ENCODE measurements at places on chromosomes 13 and 19. TPM values are rescaled to one million over a fixed set of nuclear protein-coding genes. Genes with fewer than 3 reads are reported as not detected.

Gene FAAP24
- 12.0 TPM for total RNA-seq

DNA sequence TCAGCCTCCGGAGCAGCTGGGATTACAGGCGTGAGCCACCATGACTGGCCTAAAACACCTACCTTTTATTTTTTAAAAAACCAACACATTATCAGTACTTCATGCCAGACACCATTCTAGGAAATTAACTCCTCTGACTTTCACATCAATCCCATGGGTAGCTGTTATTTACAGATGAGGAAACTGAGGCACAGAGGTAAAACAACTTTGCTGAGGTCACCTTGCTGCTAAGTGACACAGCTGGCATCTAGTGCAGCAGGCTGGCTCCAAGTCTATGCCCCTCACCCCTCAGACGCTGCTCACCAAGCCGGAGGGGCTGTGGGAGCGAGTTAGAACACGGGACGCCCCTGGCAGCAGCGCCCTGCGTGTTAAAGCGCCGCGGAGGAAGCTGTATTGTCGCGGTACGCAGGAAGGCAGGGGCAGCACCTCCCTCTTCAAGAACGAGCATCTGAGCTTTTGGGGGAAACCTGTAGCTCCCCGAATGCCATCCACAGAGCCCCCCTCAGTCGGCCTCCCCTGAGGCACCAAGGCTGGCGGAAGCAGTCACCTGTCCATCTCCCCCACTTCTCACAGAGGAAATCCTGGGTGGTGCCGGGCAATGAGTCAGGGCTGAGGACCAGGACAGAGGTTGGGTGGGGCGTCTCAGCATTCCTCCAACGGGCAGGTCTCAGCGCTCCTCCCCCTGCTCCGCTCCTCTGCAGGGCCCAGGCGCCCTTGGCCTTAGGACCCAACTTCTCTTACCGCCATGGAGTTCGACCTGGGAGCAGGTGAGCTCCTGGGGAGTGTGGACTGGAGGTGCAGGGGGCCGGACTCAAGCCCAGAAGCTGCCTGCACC, at the start of gene C19orf33:
Gene C19orf33 (plus strand): TSS at position 735 of the 835 bp plus-strand sequence. CDS start 11 bp downstream, at position 746.
- DNase-seq = peak; percentile 84

- peak; percentile 69 for DNase-seq
Measured at GRCh38 chr19:39430675-39431593, 4.8 kb downstream of the RPS16 start.

- no peak for DNase-seq
Measured at GRCh38 chr13:32549788-32550187, 11.2 kb upstream of the N4BP2L2 start.

- DNase-seq = no peak
Measured at GRCh38 chr13:75512253-75512652, 25.4 kb downstream of the COMMD6 start.

Gene NLRP9
- total RNA-seq = not detected

DNA sequence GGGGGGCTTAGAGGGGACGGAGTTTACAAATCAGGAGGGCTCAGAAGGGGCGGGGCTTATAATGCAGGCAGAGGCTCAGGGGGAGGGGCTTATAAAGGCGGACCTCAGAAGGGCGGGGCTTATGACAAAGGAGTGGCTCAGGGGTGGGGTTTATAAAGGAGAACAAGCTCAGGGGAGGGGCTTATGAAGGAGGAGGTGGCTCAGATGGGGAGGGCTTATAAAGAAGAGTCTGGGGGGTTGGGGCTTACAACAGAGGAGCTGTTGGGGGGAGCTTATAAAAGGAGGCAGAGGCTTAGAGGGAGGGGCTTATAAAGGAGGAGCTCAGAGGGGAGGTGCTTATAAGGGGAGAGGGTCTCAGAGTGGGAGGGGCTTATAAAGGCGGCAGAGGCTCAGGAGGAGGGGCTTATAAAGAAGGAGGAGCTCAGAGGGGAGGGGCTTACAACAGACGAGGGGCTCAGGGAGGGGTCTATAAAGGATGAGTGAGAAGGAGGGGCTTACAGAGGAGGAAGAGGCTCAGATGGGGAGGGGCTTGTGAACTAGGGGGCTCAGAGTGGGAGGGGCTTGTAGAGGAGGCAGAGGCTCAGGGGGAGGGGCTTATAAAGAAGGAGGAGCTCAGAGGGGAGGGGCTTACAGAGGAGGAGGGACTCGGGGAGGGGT, 1.0 kb downstream of the SMIM24 start:
- DNase-seq = no peak

Gene EMC10
- total RNA-seq = 46.3 TPM

Gene LILRA6
- total RNA-seq = not detected

GRCh38 chr13:20901668-20902437, 693 bp downstream of the XPO4 start:
- DNase-seq = peak; percentile 71

Gene TNFRSF19
- total RNA-seq = 66.4 TPM

GRCh38 chr19:3036119-3036976, 7.3 kb upstream of the TLE2 start:
- DNase-seq = peak; percentile 94

Gene IL11
- total RNA-seq = 0.70 TPM

Gene FBXO17
- total RNA-seq = 42.8 TPM

DNA sequence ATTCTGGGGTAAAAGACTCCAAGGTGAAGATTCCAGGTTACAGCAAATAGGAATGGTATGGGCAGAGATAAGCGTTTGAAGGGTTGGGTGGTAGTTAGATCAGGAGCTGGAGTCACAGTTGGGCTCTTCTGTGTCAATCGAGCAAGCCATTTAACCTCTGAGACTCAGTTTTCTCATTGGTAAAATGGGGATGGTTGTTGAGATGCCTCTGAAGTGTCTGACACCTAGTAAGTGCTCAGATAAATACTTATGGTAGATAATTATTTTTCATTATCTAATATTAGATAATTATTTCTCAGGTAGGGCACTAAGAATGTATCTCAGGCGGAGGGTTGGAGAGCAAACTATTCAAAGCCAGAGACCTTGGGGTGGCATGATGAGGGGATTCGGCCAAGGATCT, 7.8 kb downstream of the LTBP4 start:
- DNase-seq = no peak

GRCh38 chr13:44434766-44435141, 61.1 kb downstream of the SERP2 start:
- DNase-seq = no peak

Gene SHC2
- 1.3 TPM for total RNA-seq

GRCh38 chr13:36385489-36385888, 39.3 kb upstream of the SPART start:
- no peak for DNase-seq

- no peak for DNase-seq
Measured at GRCh38 chr19:49574206-49574755, 6.1 kb downstream of the NOSIP start.

GRCh38 chr13:106129273-106129672, 406.2 kb downstream of the EFNB2 start:
- peak; percentile 57 for DNase-seq

DNA sequence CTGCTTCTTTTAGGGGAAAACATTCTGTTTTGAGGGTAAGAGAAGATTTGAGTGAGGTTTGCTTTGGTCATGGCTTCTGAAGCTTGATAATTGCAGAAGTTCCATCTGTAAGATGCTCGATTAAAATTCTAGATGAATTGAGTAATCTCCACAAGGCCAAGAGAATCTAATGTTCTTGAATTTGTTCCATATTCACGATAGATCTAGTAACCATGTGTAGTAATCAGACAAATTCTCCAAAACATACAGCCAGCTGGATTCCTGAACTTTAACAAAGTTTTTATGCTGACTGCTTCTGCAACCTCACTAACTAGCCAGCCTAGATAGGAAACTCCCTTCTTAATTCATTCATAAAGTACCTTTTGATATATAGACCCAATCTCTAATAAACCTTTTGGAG, 92.7 kb downstream of the COL4A2 start:
- no peak for DNase-seq

DNA sequence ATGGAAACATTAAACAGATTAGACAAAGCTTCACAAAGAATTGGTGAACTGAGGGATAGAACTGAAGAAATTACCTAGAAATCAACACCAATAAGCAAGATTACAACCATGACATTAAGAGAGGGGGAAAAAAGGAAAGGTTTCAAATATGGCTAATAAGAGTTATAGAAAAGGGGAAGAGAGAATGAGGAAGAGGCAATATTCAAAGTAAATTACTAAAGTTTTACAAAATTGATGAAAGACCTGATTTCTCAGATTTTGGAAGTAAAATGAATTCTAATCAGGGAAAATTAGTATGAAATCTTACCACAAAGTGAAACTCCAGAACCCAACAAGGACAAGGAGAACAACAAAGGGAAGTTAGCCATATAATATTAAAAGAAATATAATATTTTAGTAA, 187.4 kb downstream of the NBEA start:
- no peak for DNase-seq

- peak; percentile 46 for DNase-seq
Measured at GRCh38 chr19:32041681-32042292, 303.6 kb upstream of the ZNF507 start.

- no peak for DNase-seq
Measured at GRCh38 chr13:109418111-109418510, 368.3 kb downstream of the IRS2 start.

Gene NEK5
- total RNA-seq = 0.39 TPM

DNA sequence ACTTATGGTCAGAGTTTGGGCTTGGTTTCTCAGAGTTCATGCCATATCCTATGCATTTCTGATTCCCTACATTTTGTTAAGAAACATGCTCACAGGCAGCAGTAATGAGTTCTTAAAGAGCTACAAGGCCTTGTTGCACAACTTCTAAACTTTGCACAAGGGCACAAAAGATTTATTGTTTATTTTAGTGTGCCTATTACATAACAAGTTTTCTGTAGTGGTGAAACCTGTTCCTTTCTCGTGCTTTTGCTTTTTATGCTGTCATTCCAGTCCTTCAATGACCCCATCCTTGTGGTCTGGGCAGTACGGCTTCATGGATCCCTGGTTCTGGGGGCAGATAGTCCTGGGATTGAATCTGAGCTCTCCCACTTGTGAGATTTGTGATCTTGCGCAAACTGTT, 17.8 kb downstream of the ZNF507 start:
- DNase-seq = no peak

Gene KIR3DL2
- total RNA-seq = not detected

Gene NBEA
- total RNA-seq = 0.54 TPM

Gene PDE4C
- total RNA-seq = 0.36 TPM

DNA sequence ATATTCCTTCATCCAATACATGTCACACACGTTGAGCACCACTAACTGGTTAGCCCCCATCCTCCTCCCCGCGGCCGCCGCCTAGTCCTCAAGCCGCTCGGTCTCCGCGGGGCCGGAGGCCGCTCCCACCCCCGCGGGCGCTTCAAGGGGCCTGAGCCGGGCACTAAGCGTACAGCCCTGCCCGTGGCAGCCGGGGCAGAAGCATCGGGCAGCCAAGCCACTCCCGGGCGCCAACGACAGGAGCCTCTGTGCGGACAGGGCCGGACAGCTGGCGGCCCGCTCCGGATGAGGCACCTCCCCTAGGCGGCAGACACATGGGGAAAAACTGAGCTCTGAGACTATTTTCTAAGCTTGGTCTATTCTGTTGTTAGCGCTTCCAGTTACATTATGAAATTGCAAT, 2.8 kb upstream of the ZNF543 start:
- DNase-seq = no peak

DNA sequence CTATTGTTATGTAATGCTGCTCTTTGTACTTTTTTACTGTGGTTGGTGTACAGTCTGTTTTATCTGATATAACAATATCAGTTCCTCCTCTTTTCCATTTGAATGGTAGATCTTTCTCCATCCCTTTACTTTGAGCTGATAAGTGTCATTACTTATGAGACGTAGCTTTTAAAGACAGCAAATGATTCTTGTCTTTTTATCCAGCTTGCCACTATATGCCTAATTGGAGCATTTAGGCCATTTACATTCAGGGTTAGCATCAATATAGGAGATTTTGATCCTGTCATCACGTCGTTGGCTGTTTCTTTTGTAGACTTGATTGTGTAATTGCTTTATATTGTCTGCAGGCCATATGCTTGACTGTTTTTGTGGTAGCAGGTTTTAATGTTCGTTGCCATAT, 894.2 kb upstream of the ATXN8OS start:
- DNase-seq = no peak

DNA sequence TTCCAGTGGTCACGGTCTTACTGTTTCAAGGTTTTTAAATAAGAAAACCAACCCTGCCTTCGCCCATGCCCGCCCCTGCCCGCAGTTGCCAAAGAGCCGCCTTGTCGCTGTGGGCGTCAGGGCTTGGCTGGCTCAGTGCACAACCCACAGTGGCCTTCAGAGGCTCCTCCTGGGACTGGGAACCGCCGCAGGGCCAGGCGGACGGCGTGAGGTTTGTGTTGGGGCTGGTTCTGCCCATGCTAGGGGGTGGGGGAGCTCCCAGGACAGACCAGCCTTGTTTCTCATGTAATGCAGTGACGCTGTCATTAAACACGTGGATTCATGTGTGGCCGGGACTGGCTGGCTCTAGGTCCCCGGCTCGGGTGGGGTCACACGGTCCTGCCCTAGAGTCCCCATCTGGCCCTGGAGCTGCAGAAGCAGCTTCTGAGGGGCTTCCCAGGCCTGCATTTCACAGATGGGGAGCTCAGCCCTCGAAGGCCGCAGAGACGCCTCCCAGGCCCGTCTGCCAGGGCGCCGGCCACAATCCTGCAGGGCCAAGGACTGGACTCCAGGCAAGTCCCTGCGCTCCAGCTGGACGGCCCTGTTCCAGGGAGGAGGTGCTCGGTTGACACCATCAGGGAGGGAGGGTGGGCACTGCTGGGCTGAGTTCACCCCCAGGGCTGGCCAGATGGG, 2.4 kb upstream of the TEKTIP1 start:
- DNase-seq = no peak

Gene AMER2
- not detected for total RNA-seq

DNA sequence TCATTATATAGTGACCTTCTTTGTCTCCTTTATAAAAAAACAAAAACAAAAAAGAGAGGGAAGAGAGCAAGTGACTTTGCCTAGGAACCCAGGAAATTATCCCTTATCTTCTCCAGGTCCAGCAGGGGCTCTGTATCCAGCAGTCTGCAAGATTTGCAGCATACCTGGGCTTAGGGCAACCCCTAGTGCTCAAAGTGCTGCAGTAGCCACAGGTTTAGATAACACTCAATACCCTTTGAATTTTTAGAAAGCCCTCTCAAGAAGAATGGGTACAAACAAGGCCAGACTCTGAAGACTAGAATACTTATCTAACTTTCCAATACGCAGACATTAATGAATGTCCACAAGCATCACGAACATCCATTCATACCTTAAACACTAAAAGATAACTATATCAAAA, 43.2 kb downstream of the CCNA1 start:
- DNase-seq = no peak

Gene ZNF85
- total RNA-seq = not detected
